ENCODE measurements at places on chromosomes 2 and 18.

- no peak overlapping the region for H3K4me3 ChIP-seq
- no peaks in the 10 kb centered on the region for H3K36me3 ChIP-seq
- H3K27me3 ChIP-seq = no peaks in the 10 kb centered on the region
- no peaks in the 10 kb centered on the region for H3K4me1 ChIP-seq
- H3K27ac ChIP-seq = no peak overlapping the region
- no peak for DNase-seq
Observed at GRCh38 chr2:41337956-41338355, 709.9 kb upstream of the PKDCC start.

GRCh38 chr2:208182835-208183234 is 7.0 kb downstream of the C2orf80 start:
- H3K36me3 ChIP-seq = no peaks in the 10 kb centered on the region
- no peak overlapping the region for H3K4me3 ChIP-seq
- H3K4me1 ChIP-seq = peaks cover 4% of the 10 kb centered on the region
- H3K27ac ChIP-seq = no peak overlapping the region
- no peak for DNase-seq

DNA sequence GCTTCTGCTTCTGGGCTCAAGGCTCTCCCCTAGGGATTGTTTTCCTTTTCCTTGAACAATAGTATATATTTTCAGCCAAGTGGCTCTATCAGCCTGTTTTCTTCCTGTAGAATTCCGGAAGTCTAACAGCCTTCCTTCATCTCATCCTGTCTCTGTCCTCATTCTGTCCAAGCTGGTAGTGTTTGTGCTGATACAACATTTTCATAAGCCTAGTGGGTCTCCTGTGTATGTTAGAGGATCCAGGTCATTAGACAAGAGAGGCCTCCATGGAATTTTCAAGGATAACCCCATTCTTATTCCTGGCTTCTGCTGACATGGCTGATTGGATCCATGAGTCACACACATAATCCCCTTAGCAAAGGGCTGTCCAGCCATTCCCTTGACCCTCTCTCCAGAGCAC is 467.6 kb downstream of the PTPRM start:
- H3K4me1 ChIP-seq = no peaks in the 10 kb centered on the region
- no peak for DNase-seq
- no peaks in the 10 kb centered on the region for H3K27me3 ChIP-seq
- no peak overlapping the region for H3K27ac ChIP-seq
- no peaks in the 10 kb centered on the region for H3K36me3 ChIP-seq
- H3K4me3 ChIP-seq = no peak overlapping the region

DNA sequence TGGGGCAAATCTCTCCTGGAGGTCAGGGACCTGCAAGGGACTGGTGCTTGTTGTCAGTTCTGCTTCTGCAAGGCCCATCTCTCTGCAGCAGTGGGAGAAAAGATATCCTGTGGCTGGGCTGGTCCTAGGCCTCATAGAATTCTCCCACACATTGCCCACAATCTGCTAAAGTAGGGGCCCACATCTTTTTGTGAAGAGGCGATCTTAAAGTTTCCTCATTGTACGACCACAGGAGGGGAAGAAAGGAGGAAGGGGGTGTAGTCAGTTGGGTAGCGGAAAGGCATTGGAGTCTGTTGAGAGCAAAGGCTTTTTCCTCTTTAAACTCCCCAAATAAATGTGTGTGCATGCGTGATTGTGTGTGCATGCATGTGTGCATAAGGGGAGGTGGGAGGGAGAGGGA is 145.3 kb downstream of the SLC4A3 start:
- no peaks in the 10 kb centered on the region for H3K4me1 ChIP-seq
- H3K36me3 ChIP-seq = no peaks in the 10 kb centered on the region
- no peak overlapping the region for H3K4me3 ChIP-seq
- DNase-seq = no peak
- peaks cover 2% of the 10 kb centered on the region for H3K27me3 ChIP-seq

DNA sequence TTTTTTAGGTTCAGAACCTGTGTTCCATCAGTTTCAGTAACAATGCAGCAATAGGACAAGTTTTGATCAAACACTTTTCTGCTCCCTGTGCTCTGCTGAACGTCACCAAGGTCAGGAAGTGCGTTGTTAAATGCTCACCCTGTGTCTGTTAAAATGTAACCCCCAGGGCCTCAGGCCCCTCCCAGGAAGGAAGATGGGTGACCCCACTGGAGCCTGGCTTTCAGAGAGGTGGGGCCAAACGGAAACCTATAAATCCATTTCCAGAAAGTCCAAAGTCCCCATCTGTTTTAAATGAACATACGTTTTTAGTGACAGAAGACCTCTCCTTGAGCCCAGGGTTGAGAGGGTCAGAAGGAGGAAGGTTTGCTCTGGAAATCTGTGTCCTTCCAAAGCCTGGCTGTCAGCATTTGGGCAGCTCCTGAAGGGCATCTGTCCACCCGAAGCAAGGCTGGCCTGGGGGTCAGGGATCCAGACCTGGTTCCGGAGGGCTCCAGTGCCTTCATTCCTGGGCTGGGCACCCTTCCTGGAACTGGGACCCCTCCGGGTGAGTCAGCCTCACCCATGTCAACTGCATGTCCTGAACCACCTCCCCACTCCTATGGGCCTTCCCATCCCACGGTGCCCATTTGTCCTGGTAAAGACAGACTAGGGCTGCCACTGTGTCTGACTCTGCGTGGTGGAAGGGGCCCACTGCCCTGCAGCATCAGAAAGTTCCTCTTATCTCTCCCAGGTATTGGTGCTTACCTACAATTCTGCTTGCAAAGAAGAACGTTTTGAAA is 117.4 kb upstream of the COPS8 start:
- no peaks in the 10 kb centered on the region for H3K27me3 ChIP-seq
- peak; percentile 72 for DNase-seq
- H3K27ac ChIP-seq = peak overlapping the region; percentile 88
- peaks cover 45% of the 10 kb centered on the region for H3K4me1 ChIP-seq
- H3K36me3 ChIP-seq = no peaks in the 10 kb centered on the region

DNA sequence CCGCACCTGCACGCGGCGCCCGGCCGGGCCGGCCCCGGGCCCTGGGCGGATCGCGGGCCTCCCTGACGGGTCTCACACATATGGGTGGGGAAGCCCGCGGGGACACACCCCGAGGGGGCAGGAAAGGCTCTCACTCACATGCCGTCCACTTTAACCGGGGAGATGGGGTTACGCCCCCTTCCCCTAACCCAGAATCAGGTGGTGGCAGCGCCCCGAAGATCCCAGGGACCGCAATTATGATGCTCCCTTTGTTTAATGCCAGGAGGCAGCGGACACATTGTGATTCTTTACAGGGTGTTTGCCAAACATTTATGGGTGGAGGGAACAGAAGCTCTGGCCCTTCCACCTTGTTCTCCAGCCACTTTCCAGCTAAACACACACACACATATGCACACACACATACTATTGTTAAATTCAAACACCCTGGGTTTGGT is 424 bp upstream of the ANKRD44 start:
- peak overlapping the region; percentile 81 for H3K4me3 ChIP-seq
- H3K36me3 ChIP-seq = peaks cover 29% of the 10 kb centered on the region
- peak overlapping the region; percentile 87 for H3K27ac ChIP-seq
- no peaks in the 10 kb centered on the region for H3K27me3 ChIP-seq
- DNase-seq = no peak
- H3K4me1 ChIP-seq = peaks cover 52% of the 10 kb centered on the region

All from activated CD8-positive, alpha-beta T cell treated with anti-CD3 and anti-CD28 coated beads, Interleukin-2, amount 10 ng/mL, durations not matched to agents 7 days and 5 days (primary cell).